Stimulated activated CD8-positive, alpha-beta memory T cell treated with anti-CD3 and anti-CD28 coated beads, Interleukin-4, amount 100 ng/mL, for 1 hour (primary cell): ENCODE measurements at places on chromosomes 11 and 22.

DNA sequence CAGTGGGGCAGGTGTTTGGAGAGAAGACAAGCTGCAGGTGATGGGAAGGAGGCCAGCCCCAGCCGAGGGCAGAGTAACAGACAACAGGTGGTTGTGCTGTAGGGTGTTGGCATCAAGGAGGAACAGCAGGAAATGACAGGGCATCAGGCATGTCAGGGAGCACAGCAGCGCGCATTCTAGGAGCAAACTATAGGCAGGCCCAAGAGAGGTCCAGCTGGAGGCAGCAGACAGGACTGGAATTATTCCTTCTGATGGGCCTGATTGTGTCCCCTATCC lies 13.6 kb downstream of the ADM start:
- DNase-seq: no peak

GRCh38 chr22:39173787-39174497 lies 21.5 kb upstream of the CBX7 start:
- no peak for DNase-seq

DNA sequence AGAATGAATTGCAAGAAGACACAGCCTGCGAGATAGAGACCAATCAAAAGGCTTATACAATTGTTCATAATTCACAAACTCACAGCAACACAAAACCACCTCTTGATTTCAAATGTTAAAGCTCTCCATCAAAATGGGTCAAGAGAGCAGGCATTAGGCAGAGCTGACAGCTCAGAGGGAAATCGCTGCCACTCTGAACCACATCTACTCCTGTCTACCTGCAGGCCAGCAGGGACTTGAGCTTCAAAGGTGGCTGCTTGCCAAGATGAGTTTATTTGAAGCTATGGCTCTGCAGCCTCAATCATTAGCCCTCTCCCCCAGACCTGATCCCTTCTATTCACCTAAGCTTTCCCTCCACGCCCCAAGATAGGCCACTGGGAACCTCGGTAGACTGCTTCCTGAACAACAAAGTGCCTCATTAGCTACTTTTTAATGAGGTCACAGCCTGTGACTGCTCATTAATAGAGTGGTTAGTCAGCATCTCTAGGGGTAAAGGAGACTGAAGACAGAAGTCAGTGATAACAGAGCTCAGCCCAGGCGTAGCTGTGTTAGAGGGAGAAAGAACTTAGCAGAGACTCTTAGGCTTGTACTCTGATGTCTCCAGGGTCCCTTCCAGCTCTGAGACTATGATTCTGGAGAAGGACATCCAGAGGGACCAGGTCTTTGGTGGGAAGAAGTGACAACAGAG lies 21.2 kb upstream of the OR10A5 start:
- DNase-seq: no peak

GRCh38 chr11:64787526-64788320 lies 9.4 kb upstream of the SF1 start:
- DNase-seq: no peak

GRCh38 chr11:66432597-66432996 lies 6.1 kb downstream of the MRPL11 start:
- no peak for DNase-seq

GRCh38 chr11:65415499-65416340 lies 6.9 kb upstream of the NEAT1 start:
- DNase-seq: no peak

- DNase-seq: no peak
Observed at GRCh38 chr11:109819410-109819809, 273.8 kb upstream of the ZC3H12C start.

DNA sequence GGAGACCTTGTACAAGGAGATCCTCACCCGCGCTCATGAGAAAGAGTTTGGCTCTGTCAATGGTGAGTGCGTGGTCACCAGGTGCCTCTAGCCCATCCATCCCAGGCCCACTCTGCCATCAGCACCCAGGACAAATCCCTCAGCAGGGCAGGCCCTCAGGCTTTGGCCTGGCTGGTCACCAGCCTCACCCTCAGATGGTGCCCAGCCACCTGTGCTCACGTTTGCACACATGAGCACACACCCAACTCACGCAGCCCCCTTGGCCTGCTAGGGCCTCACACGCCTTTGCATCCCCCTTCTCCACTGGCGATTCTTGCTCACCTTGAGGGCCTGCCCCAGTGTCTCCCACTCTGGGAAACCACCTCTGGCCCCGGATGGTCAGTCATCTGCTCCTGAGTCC lies 4.1 kb upstream of the RAB1B start:
- no peak for DNase-seq
